ENCODE measurements at places on chromosomes 11 and 22.
A peak's percentile ranks its signal among the peaks of the same experiment; 100 is the strongest.

DNA sequence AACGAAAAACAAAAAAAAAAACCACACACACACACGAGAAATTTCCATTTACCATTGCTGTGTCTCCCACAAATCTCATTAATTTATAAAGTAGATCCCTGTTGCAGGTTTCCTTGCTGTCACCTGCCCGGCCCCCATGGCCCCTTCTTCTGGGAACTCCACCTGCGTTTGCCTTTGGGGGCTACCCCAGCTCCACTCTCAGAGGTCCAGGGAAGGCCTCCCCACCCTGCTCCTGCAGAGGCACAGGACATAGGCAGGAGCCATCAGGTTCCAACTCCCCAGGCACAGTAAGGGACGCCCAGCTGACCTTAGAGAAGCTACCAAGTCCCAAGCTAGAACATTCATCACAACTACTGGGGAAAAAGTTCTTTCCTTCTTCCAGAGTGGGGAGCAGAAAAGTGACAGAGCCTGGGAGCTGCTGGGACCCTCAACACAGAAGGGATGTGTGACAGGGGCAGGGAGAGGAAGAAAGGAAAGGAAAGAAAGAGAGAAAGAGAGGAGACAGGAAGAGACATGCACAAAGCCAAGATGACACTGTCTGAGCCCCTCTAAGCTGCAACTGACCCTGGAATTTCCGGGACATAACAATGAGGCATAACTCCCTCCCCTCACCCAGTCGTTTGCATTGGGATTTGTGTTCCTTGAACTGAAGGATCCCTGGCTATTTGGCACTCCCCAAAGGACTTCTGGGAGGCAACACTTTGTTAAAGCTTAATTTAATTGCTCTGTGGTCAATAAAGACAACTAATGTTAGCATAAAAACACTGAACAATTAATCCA is 175.7 kb downstream of the SHANK2 start:
- no peak for DNase-seq

GRCh38 chr11:122572592-122572991 is 82.9 kb upstream of the UBASH3B start:
- DNase-seq = no peak

DNA sequence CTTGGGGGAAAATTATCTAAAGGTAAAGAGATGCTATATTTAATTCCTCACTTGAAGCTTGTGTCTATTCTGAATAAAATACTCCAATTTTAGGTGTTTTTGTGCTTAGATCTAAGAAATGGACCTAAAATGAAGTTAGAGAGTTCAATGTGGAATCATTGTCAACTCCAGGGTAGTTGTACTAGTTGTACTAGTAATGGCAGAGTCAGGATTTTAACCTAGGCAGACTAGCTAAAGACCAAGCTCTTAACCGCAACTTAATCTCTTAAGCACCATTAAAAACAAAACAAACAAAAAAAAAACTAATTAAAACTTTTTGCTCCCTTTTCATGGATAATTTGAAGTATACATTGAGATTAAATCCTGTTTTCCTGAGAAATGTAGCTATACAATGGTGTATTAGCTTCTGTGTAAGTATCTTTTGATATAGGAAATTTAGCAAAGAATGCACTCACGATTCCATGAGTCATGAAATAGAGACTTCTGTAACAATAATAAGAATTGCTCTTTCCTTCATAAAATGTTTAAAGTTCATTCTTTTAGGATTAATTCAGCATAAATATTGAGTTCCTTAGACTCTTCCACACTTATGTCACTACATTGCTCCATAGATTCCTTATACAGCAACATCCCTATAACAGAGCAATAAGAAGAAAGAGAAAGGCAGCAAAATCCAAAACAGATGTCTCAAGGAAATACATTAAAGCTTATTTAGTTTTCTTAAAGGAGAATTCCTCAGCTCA is 26.5 kb upstream of the SOX6 start:
- DNase-seq = no peak

DNA sequence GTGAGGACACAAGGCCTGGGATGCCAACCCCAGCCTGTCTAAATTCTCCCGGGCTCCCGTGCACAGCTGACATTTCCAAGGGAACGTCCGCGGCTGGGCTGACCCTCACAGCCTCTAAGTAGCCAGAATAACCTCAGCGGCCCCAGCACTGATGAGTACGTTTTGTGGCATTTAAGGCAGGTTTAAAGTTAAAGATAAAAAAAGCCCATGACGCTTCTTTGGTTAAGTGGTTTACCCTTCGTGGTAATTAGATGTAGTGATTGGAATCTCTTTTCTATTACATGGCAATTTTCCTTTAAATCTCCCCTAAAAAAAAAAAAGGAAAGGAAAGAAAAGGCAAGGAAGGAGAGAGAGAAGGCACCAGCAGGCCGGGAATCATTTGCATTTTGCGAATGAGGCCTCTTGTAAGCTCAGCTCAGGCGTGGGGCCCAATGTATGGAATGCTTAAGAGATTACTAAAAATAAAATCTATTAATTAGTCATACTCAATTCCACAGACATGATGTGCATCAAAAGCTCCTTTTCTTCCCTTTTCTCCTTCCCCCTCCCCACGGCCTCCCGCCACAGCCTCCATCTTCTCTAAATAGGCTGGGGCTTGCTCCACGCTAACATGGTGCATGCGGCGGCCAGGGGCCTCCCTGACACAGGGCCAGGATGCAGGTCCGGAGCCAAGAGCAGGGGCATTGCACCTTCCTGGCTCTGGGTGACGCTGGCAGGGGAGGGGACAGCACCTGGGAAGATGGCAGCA is 44.1 kb downstream of the MACROD1 start:
- no peak for DNase-seq

GRCh38 chr11:88119561-88119960 is 55.7 kb downstream of the RAB38 start:
- DNase-seq = no peak

- DNase-seq = no peak
Observed at GRCh38 chr11:130000552-130001176, 2.0 kb downstream of the PRDM10 start.

DNA sequence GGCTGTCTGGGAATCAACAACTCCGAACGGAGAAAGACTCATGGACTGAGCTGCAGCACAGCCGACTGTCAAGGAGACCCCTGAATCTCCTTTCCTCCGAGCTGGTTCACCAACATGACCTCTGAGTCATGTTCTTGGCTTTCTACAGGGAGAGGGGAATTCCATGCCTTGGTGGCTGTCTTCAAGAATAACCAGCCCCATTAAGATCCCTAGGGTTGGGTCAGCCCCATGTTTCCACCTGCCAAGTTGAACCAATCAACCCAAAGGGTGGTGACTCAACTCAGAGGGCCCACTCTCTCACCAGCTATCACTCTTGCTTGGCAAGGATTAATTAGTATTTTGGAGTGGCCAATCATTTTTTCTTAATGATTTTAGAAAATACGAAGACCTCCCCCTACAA is 28.3 kb upstream of the IGSF22 start:
- no peak for DNase-seq

DNA sequence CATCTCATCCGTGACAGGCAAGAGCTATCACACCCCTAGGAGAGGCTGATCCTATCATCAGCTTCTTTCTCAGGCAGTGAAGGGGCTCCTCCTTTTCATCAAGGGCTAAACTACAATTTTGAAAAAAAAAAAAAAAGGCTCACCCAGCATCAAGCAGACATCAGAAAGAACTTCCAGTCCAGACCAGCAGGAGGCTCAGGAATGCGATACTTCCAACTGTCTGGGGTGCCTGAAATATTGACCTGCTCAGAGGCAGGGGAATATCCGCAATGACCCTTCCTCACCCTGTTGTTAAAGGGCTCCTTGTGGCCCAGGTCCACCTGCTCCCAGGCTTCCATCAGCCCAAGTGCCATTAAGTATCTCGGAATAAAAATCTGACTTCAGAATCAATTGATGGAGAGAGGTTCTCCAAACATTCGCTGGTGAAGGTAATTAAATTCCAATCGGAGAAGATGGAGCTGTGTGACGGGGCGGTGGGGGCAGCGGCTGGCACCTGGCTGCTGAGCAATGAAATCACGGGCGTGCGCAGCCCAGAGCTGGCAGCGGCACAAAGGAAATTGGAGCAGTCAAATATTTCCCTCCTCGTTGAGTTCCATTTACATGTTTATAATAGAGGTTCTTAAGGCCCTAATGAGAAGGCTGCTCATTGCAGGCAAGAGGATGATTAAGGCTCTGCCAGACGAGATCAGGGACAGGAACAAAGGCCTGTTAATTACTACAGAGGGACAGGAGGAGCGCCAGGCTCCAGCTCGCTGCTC is 69.0 kb upstream of the THY1 start:
- no peak for DNase-seq

DNA sequence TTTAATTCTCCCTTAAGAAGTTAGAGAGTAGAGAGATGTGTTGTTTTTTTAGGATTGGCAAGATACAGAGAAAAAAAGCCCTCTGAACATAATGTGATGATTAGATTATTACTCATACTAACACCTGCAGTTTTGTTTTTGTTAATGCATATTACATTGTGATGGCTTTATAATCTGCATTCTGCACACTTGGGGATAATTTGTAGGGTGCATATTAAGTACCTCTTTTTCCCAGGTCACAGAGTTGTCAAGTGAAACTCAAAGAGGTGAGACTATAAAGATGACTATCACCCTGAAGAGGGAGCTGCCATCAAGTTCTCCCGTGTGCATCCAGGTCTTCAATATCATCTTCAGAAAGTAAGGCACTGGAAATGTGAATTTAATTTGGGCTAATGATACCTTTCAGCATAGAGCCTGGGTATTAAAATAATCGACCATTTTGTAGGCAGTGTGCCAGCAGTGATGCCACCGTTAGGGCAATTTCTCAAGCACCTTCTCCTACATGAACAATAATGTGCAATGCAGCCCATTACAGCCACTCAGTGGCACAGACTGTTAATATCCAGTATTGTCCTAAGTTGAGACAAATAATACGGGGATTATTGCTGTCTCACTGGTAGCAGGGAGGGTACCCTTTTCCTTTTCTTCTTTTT is 16.2 kb downstream of the PIWIL4 start:
- DNase-seq = no peak

- no peak for DNase-seq
Observed at GRCh38 chr11:14529321-14529720, 9.1 kb upstream of the PSMA1 start.

- DNase-seq = peak; percentile 63
Observed at GRCh38 chr11:118572981-118573550, 857 bp downstream of the ARCN1 start.

DNA sequence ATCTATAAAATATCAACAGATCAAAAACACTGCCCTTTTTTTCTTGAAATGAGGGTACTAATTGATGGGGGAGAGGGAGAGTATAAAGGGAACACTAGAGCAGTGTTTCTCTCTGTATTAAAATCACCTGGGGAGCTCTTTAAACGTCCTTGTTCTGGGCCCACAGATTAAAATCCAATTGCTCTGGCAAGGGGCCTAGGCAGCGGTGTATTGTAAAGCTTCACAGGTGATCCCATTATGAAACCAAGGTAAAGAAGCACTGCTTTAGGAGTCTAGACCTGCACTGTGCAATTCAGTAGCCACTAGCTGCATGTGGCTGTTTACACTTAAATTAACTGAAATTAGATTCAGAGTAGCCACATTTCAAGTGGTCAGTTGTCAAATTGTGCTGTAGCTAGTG is 3.0 kb downstream of the AQP11 start:
- DNase-seq = no peak

DNA sequence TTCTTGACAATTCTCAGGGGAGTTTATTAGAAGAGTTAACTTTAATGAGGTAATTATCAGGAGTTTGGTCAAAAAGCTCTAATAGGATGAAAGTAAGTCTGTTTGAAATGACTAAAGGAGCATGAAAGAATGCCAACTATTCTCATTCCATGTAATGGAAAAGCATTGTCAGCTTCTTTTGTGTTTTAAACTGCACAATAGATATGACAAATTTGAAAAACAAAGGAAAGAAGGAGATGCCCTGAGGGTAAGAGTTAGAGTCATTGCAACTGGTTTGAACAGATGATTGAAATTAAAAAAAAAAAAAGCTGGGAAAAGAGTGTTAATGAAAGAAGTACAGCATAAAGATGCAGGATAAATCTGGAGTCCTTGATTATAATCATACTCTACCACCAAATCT is 296.8 kb upstream of the FOLH1 start:
- DNase-seq = no peak

DNA sequence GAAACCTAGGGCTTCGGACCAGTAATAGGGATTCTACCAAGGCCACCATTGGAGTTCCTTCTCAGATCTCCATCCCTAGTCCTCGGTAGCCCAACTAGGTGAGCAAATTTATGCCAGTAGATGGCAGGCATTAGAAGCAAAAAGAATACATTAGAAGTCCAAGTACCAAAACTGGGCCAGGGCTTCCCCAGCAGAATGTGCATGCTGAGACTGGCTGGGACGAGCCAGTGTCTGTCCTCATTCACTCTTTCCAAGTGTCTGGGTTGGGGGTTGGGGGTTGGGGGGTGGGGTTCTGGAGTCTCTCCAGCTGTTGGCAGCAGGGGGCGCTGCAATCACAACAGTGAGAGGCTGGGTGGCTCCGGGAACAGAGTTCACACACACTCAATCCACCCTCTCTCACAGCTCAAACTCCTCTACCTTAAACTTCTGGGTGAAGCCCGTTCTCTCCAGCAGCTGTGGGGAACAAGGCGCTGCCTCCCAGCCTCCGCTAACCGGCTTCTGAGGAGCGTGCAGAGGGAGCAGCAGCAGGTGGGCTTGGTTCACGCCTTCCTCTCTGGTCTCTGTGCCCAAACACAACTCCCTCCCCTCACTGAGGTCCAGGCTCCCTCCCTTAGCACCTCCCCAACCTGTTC is 57.5 kb downstream of the BTG4 start:
- no peak for DNase-seq

DNA sequence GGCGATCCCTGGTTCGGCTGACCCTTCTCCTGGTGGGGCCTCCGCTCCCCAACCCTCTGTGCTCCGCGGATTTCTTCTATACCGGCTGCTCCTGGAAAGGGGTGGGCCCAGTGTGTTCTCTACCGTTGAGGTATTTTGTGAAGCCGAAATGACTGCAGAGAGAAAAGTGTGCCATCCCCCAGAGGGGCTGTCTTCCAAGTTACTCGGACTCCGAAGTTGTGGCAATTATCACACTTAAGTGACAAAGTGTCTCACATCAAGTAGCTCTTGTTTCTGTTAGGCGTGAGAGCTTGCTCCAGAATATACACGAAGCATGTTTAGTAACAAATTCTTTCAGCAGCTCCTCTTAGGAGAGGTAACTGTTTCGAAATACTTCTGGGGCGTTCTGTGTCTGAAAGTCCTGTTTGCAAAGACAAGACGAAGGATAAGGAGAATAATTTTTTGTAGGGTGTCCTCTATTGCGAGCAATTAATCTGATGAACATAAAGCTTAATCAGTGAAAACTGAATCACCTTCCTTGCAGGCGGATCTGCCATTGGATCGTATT is 434 bp downstream of the XPNPEP3 start:
- DNase-seq = no peak
